Cortex of kidney (tissue), 1 donor: ENCODE measurements at places on chromosomes 4 and X.

GRCh38 chr4:149009223-149009622 lies 567.0 kb upstream of the NR3C2 start:
- DNase-seq: no peak

DNA sequence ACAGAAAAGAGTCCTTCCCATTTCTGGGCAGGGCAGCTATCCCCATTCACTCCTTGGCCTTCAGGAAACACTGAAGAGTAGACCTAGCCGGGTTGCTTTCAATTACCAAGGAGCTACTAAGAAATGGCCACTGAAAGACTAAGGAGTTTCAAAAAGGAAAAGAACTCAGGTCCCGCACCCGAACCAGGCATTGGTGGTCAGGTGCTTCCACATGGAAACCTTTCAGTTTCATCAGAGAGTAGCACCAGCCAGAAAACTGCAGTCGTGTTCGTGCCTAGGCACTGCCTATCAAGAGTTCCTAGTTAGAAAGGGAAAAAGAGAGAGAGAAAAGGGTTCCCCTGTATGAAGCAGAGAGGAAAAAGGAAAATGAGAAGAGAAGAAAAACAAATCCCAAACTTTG lies 237.9 kb downstream of the KLHL4 start:
- no peak for DNase-seq

- DNase-seq: no peak
Observed at GRCh38 chr4:17272154-17272553, 239.7 kb downstream of the QDPR start.

DNA sequence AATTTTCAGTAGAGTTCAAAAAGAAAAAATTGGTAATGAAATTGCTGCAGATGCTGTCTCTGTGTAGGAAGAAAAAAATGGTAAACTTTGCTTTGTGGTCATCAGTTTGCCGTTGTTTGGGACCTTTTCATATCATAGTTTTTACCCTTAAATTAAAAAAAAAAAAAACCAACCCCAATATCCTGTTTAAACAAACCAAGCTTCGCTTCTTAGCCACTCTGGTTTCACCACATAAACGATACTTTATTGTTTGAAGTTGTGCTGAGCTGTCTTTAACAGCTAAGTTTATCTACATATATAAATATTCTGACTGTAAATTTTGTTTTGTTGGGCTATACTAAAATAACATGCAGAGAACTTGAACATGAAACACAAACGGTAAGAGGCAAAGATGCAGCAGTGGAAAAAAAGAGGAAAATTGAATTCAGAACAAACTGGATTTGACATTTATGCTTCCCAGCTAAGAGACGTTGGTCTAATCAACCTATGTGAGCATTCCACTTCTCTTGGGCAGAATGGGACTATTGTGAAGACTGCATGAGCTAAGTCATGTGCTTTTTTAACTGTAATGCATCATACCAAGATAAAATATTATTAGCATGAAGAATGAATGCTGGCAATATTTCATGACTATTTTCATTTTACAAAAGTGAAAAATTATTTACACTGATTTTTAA lies 15.7 kb upstream of the H2AZ1 start:
- DNase-seq: no peak

DNA sequence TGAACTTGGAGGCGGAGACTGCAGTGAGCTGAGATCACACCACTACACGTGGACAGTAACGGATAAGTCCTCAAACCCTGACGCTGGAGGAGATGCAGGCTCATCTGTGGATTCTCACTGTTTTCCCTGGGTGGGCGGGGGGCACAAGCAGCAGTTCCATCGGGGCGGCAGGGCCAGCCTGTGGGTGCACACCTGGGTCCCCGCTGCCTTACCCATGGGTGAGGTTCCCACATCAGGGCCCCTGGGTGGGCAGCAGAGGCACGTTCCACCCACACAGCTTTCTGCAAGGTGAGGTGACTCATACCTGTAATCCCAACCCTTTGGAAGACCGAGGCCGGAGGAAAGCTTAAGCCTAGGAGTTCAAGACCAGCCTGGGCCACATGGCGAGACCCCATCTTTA lies 56.6 kb upstream of the MXD4 start:
- no peak for DNase-seq
